ENCODE measurements at places on chromosomes 7 and 10.

DNA sequence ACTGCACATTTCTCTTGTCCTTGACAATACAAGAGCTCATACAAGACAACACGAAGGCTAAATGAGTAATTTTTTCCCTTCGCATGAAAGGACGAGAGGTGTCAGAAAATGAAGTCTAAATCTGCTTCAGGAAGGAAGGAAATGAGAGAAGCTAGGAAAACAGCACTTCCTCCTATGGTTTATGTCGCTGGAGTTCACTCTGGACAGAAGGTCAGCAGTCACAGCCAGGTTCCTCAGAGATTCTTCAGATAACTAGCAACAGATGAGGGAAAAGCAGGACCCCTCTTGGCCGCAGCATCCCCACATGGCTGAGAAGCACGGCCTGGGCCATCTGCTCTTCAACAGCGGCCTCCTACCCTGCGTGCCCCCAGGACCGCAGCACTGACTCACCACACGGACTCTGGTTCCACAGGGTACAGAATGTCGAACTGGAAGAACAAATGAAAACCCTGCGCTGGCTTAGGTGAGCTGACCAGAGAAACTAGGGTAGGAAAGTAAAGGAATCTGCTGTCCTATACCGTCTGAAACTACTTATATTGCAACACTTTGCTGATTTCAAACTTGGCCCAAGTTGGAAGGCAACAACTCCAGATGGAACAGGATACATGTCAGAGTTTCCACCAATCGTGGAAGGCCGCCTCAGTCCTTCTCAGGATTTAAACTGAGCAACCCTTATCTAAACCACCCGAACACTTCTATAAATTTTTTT, 26.3 kb downstream of the DNMBP start:
- no peak for DNase-seq

DNA sequence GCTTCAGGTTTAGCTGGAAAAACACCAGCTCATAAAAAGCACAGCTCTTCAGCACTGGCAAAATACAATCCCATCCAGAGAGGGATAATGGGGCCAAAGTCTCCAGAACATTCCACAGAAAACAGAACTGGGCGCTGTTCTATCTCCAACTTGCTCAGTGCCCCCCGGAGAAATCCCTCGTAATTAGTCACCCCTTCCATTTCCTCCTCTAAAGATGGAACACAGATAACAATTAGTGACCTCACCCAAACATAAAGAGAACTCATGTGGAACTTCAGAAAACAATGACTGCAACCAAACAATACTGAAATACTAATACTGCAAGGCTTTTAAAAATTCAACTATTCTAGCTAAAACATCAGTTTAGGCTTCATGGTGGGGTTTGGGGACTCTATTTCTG, 46.3 kb downstream of the KIAA1549 start:
- no peak for DNase-seq

DNA sequence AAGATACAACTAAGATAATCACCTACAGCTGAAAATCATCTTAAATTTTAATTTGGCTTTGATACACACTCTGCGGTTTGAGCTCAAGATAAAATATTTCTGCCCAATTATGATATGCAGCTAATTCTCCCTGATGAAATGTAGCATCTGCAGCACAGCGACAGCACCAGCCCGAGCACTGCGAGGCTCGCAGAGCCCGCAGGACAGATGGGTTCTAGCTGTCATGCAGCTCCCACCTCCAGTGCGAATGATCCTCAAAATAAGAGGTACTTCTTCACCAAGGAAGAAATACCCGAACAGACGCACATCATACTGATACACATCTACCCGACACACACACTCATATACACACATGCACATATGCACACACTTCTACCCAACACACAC, 457.6 kb downstream of the PTPRN2 start:
- DNase-seq = no peak

GRCh38 chr10:133150656-133151055, 9.4 kb upstream of the KNDC1 start:
- DNase-seq = no peak

DNA sequence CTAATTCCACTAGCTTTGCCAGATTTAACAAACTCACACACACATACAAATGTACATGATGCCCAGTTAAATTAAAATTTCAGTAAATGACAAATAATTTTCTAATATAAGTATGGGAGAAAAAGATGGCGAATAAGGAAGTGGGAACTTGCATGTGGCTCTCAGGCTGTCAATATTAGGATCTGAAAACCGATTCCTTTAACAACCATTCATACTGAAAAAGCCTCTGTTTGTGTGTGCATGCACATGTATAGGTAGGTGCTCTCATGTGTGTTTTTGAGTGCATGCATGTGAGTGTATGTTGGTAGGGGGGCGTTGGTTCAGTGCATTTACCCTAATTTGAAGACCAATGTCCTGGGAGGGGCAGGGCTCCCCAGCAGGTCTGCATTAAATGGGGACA, 125.3 kb downstream of the HTR7 start:
- no peak for DNase-seq
